ENCODE measurements at places on chromosomes 2 and 18. TPM values are rescaled to one million over a fixed set of nuclear protein-coding genes. Genes with fewer than 3 reads are reported as not detected.

DNA sequence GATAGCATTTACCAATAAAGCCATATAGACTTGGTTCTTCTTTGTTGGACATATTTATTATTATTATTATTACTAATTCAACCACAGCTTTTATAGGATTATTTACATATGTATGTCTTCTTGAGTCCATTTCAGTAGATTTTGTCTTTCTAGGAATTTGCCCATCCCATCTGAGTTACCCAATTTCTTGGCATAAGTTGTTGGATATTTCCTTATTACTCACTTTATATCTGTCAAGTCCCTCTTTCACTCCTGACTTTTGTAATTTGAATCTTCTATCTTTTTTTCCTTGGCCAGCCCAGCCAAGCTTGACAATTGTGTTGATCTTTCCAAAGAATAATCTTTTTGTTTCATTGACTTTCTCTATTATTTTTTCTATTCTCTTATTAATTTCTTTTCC, 543.7 kb downstream of the SUCLG1 start:
- no peak for DNase-seq

GRCh38 chr2:240934701-240935102, 28.6 kb downstream of the CROCC2 start:
- DNase-seq, result no peak

GRCh38 chr18:34848695-34849094, 138.6 kb downstream of the DTNA start:
- no peak for DNase-seq

The CKAP2L gene
- total RNA-seq, result 6.8 TPM
